ENCODE measurements at places on chromosomes 5 and 9. TPM values are rescaled to one million over a fixed set of nuclear protein-coding genes. Genes with fewer than 3 reads are reported as not detected.

The COL23A1 gene
- total RNA-seq: not detected

The PFN3 gene
- not detected for total RNA-seq

The C5orf52 gene
- total RNA-seq: not detected

The C9orf43 gene
- total RNA-seq: 0.62 TPM

The DYNC2I2 gene
- 41.5 TPM for total RNA-seq

The SLC34A1 gene
- 0.26 TPM for total RNA-seq

DNA sequence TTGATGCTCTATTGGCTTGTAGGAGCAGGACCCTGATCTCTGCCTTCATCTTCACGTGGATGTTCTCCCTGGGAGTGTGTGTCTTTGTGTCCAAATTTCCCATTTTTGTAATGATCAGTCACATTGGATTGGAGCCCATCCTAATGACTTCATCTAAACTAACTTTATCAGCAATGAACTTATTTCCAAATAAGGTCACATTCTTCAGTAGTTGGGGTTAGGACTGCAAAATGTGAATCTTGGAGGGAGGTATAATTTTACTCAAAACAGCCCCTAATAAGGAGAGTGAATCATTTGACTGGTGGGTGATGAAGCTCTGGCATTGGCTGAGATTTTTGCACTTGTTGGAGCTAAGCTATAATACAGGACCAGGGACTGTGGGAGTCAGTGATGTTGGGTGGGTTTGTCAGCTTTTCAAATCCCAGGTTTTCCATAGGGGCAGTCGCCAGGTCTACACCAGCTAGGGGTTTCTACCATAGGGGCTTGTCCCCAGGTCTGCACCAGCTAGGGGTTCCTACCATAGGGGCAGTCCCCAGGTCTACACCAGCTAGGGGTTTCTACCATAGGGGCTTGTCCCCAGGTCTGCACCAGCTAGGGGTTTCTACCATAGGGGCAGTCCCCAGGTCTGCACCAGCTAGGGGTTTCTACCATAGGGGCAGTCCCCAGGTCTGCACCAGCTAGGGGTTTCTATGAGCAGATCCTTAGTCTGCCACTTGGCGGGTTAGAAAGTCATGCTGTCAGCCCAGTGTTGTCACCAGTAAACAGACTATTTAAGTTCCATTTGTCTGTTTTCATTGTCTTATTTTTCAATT is 382.6 kb upstream of the DAP start:
- no peak for DNase-seq

DNA sequence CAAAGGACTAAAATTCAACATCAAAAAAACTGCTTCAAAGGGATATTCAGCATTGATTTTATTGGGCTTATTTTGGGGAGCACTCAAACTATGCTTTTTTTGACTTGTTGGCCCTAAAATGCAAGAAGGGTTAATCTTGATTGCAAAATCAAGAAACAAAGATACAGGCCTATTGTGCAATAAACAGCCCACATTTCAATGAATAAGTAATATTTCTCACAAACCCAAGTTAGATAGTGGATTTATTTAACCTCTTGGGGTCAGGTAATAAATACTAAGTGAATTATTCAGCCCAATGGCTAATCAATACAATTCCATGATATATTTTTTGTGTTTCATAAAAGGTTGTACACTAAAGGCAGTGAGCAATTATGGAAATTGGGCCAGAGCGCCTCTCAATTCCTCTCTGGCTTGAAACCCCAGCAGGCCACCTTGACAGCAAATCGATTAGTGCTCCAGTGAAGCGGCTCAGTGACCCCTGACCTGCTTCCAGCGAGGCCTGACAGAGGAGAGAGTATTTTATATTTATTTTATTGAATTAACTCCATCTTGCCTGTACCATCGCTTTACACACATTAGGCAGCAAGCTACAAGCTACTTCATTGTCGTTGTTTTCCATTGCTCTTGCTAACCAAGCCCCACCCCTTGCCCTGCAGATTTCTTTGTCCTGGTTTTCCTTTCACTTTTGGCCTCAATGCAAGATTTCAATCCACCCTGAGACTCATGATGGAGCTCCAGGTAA is 65.5 kb downstream of the EBF1 start:
- no peak for DNase-seq

DNA sequence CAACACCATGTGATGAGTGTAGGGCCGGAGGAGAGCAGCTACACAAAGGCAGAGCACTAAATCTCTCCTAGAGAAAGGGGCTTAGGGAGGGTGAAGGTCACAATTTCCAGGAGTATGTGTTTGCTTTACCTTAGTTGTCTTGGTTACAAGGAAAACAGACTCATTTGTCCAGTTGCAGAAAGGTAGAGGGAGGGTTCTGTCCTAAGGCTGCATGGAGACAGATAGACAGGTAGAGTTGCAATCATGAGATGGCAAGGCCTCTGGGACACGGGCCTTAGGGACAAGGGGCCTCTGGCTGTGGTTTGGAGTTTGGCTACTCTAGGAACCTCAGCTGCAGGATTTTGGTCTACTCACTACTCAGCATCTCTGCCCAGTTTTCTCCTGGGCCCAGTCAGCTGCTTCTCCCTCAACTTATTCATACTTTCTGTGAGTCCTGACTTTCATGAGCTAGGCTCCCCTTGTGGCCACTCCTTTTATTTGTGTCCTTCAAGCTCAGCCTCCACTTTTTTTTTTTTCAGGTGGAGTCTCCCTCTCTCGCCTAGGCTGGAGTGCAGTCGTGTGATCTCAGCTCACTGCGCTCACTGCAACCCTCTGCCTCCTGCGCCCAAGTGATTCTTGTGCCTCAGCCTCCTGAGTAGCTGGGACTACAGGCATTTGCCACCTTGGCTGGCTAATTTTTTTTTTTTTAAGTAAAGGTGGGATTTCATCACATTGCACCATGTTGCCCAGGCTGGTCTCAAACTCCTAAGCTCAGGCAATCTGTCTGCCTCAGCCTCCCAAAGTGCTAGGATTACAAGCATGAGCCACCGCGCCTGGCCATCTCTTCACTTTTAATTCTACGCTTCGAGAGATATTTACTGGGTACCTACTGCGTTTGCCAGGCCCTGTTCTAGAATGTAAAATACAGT is 76.6 kb downstream of the PTPDC1 start:
- no peak for DNase-seq

GRCh38 chr9:78234810-78235209 is 1.1 kb upstream of the CEP78 start:
- no peak for DNase-seq

DNA sequence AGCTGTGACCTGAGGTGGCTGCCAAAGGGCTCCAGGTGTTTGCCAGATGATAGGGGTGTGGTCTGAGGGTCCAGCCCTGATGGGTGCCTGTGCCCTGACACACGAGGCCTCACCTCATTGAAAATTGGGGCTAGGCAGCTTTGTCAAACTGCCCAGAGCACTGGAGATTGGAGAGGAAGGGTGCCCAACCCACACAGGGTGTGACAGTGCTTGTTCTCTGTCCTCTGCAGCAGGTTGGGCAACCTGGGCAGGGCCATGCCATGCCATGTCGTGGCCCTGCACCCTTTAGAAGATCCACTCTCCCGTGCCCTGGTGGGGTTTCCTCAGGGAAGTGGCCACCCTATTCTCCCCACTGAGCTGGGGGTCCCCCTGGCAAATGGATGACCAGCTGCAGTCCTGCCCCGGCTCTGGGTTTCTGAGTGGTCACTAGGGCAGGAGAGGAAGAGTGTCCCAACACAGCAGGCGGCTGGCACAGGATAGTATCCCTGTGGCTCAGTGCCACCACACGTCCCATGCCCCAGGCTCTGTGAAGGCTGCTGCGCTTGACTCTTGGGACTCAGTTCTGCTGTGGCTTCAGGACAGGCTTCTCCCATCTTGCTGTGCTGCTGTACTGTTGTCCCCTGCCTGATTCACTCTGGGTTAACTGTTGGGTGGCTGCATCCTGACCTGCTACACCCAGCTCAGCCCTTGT is 100.8 kb upstream of the PITX1 start:
- DNase-seq: no peak

DNA sequence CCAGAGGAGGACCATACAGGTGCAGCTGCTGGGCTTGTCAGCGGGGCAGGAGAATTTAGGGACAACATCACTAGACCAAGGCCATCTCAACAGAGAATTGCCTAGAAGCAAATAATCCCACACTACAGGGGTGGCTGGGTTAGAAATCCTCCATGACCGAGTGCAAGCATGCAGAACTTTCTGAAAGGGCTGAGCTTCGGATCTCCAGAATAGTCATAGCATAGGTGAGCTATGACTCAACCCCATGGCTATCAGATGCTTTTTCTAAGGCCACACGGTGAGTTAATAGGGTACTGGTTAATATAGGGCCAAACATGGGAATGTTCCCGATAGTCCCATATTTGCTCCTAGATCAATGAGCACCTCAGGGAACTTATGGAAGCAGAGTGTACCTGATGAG is 4.2 kb downstream of the KCNIP1 start:
- no peak for DNase-seq

DNA sequence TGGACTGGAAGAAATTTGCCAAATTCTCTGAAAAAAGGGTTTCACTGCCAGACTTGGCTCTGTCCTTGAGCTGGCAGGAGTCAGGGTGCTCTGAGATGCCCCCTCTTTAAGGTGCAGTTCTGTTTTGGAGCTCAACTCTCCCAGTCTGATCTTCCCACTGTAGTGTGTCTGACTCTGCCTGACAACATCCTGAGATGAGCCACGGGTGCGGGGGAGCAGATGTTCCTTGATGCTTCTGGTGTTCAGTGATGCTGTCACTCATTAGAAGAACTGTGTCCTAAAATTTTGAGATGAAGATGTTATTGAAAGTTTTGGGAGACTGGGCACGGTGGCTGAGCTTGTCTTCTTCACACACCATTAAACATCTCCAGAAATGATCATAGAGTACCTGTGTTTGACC is 78.2 kb downstream of the BASP1 start:
- no peak for DNase-seq
